ENCODE measurements at places on chromosomes 11 and 22. TPM values are rescaled to one million over a fixed set of nuclear protein-coding genes. Genes with fewer than 3 reads are reported as not detected.

- no peak for DNase-seq
Measured at GRCh38 chr22:16915701-16916100, 90.5 kb upstream of the XKR3 start.

DNA sequence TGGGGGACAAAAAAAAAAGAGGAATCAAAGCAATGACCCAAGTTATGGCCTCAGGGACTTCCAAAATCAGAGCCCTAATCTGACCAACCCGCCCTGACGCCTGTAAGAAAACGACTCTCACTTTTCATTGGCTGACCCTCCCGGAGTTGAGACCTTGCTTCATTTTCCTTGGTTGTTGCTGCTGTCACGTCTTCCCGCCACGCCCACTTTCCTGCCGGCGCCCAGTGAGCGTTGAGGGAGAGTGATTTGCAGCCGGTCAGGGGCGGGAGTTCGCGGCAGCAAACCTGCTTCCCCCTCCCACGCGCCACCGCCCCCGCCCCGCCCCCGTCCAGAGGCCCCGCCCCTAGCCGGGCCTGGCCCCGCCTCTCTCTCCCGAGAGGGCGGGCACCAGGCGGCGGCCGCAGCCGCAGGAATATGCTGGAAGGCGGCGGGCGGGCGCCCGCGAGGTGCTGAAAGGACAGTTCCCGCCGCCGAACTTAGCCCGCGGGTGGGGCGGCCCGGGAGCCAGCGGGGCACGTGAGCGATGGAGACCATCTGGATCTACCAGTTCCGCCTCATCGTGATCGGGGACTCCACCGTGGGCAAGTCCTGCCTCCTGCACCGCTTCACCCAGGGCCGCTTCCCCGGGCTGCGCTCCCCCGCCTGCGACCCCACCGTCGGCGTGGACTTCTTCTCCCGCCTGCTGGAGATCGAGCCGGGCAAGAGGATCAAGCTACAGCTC is at the start of gene RAB39A:
Gene RAB39A (plus strand): TSS at position 403 of the 721 bp plus-strand sequence. CDS start 121 bp downstream, at position 524.
- DNase-seq: peak; percentile 67

DNA sequence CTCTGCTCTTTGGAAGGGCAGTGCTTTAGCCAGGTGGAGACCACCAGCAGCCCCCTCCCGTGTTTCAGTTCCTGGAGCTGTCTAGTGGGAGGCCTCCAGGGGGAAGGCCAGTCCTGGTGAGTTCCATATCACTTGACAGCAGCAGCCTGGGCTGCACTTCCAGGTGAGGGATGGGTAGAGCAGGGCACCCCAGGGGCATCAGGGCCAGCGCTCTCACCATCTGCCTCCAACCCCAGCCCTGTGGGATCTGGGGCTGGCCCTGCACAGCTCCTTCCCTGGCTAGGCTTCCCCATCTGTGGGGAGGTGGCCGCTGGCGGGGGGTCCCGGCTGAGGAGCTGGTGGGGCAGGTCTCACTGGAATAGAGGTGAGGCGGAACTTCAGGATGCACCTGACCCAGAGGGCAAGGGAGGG is 60.5 kb downstream of the MORC2 start:
- DNase-seq: no peak

DNA sequence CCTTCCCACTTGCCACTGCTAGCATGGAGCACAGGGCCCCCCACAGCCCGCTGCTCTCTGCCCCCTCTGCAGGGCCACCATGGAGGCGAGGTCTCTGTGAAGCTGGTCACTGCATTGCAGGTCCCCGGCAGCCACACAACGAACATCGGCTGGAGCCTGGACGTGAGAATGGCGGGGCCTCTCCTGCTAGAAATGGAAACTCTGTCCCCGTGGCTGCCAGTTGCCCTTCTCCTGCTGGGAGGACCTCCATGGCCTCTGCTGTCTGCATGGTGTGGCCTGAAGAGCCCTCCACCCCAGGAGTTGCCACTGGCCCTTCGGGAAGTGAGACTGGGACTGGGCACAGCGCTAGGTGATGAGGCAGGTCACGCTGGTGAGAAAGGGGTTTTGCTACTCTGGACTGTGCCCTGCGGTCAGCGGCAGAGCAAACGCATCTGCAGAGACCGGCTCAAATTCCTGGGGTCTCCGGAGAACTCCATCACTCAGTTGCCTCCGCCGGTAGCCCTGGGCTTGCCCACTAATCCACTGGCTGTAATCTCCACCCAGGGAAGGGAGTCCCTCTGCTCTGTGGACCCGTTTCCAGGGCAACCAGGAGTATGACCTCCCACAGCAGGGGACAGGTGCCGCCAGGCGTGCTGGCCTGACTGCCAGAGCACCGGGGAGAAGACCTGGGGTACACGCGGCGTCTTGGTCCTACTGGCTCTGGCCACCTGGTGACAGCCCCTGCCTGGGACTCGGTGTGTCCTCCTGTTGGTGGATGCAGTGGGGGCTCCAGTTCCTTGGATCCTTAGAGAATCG is 806.3 kb downstream of the BRD1 start:
- no peak for DNase-seq

DNA sequence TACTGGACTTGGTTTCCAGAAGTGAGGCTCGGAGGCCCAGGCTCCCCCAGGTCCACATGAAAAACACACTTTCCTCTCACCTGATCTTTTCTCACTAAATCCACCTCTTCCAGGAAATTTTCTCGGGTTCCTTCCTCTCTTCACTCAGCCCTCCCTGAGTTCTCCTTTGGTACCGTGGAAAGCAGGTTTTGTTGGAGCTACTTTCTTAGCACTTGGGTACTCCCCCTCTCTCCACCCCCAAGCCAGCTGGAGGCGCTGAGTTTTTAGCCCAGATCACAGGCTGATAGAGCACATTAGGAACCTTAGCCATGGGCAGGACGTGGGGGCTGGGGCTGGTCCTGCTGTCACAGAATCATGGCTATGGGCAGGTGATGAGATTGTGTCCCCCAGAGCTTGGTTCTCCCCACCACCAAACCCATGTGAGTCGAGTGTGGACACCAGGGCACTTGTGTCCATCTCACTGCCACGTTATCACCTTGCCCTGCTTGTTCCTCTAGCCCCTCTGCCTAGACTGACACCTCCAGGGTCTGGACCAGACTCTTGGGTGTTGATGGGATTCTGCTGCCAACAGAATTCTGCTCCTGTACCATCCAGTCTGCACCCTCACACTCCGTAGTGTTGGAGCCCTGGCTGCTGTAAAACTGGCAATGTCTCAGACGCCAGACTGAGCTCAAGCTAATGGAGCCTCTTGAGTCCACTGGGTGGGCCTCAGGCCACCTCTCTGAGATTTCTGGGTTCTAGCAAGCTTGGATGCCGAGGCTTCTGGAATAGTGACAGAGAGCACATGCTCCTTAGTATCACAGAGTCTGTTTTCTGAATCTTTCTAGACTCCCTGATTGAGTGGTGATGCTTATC is 74.9 kb upstream of the NARS2 start:
- no peak for DNase-seq

Gene ARHGAP42
- 13.9 TPM for total RNA-seq

GRCh38 chr11:104694259-104695064 is 203.8 kb downstream of the CASP12 start:
- no peak for DNase-seq

DNA sequence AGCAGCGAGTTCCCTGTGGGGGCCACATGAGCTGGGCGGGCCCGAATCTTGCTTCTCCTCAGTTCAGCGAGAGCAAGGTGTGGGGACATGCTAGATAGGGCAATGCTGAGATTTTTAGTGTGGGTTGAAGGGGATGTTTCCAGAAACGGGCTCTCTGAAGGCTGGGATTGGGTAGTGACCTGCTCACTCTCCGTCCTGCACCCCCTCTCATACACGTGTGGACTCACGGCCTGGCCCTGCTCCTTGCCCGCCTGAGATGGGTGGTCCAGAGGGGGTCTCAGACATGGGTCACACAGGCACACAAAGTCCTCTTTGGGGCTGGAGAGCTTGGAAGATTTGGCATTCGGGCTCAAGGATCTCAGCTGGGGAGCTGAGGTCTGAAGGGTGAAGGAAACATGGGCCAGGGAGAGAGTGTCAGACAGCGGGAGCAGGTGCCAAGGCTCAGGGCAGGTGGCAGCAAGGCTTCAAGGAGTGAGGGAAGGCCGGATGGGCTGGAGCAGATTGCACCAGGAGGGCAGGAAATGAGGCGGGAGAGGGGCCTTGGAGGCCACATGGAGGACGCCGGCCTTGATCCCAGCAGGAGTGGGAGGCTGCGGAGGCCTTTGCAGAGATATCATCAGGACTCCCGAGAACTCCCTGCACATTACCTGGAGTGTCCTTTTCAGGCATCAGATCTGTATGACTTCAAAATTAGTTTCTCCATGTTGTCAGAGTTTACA is 74.1 kb downstream of the PARVB start:
- no peak for DNase-seq

GRCh38 chr22:36811094-36811800 is 5.6 kb downstream of the PVALB start:
- no peak for DNase-seq

DNA sequence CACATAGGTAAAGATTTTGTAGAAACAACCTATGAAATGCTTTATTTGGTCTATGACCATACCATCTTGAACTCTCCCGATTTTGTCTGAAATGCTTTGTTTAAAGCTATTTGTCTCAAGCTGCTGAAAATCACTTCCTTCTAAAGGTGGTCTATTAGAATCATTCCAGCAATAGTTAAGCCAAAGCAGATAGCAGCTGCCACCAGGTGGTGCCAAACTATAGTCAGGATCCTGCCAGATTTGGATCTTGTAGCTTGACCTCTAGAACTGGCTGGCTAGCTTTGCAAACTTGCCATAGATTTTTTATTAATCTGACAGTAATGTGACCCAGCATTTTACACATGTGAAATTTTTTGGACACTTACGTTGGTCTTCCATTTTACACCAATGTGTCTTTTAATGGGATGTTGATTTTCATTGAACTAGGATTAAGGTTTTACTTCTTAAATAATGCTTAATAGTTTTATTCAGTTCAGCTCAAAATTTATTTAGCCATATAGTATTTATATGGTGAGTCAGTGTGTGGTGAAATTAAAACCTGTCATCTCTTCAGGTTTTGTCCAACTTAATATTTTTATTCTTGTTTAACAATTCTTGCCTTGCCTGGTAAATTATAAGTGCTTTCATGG is 19.7 kb downstream of the CTR9 start:
- DNase-seq: peak; percentile 71

Gene FOLR2
- total RNA-seq: 11.7 TPM

GRCh38 chr11:75789521-75789920 is 20.9 kb downstream of the DGAT2 start:
- DNase-seq: no peak

GRCh38 chr11:45859661-45860140 is 12.4 kb downstream of the CRY2 start:
- peak; percentile 91 for DNase-seq

DNA sequence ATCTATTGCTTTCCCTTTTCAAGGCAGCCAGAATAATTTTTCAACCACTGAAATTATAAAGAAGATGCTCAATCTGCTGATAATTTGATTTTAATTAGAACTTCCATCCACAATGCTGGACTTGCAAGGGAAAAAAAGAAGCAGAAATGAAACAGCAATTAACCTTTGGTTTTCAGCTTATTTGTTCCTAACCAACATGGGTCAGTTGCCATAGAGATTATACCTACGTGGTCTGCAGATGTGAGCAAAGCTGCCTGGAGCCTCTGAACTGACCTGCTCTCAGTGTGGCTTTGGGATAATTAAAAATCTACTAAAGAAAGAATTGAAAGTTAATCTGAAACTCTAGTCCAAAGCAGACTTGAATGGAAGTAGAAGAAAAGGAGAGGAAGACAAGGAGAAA is 195.7 kb upstream of the API5 start:
- no peak for DNase-seq

DNA sequence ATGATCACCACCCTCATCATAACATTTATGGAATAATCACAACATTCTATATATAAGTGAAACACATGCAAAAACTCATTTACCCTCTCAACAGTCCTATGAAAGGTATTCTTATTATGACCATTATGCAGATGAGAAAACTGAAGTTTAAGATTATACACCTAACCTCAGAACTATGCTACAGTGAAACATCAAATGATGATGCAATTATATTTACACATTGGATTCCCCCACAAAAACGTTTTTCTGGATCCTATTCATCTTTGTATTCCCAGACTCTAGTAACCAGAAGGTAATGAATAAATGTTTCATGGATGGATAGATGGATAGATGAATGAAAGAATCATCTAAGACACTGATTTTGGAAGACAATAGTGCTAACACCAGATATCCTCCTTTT is 54.8 kb downstream of the TCP11L1 start:
- no peak for DNase-seq

DNA sequence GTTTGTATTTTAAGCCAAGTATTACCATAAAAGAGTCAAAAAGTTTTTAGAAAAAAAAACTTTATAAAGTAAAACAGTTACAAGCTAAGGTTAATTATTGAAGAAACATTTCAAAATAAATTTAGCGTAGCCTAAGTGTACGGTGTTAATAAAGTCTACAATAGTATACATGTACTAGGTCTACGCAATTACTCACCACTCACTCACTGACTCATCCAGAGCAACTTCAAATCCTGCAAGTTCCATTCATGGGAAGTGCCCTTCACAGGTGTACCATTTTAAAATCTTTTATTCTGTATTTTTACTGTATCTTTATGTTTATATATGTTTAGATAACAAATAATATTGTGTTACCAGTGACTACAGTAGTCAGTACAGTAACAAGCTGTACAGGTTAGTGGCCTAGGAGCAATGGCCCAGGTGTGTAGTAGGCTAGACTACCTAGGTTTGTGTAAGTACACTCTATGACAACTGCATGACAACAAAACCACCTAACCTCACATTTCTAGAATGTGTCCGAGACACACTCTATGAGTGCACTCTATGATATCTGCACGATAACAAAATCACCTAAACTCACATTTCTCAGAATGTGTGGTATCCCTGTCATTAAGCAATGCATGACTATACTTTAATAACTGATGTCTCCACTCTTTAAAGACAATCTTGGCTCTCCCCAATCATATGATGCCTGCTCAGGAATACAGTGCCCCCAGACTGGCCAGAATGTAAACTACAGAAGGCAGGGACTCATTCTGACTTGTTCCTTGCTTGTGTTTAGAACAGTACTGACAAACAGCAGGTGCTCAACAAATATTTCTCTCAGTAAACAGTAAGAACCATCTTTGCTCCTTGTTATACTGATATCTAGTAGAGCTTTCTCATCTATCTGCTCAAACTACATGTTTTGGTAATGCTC is 21.2 kb downstream of the KMT5B start:
- DNase-seq: no peak

DNA sequence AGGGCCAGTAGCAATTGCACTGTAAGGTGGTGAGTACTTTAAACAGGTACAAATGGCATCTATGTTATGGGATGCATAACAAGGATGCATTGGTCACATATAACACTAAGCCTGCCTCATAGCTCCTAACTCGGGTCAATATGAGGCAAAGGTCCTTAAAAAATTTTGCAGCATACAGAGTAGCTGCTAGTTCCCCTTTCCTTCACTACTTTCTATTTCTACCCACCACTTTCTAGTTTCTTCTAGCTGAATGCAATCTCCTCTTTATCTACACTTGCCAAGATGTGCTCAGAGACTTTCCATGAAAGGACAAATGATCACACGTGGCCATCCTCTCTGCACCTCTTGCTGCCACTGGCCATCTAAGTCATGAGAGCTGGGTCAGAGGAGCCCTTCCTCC is 9.8 kb downstream of the OR51F2 start:
- DNase-seq: no peak

Gene OR52N4
- not detected for total RNA-seq

GRCh38 chr22:44956840-44957767 is 52.7 kb downstream of the PHF21B start:
- no peak for DNase-seq

GRCh38 chr11:28675183-28675582 is 567.0 kb downstream of the METTL15 start:
- DNase-seq: no peak

- no peak for DNase-seq
Measured at GRCh38 chr11:131898949-131899348, 528.5 kb downstream of the NTM start.

All from gastrocnemius medialis (tissue), 4 donors.